NCI-H1417 (cell line): ENCODE measurements at places on chromosomes 12 and 14.

DNA sequence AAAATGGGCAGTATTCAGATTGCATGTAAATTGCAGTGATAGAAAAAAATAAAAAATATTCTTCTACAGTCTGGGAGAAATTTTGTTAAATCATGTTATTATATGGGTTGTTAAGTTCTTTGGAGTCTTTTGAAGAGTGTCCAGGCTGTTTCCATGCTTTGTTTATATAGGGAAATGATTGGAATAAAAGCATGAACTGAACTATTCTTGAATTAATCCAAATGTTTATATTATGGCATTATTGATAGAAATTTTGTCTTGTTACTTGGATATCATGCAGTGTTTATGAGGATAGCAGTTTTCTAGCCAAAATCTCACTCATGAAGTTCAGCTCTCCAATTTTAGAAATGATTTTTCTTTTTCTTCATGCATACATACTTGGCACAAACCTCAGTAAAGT is 108.2 kb upstream of the NAV3 start:
- no peak for DNase-seq

- no peak for DNase-seq
Observed at GRCh38 chr12:53568809-53569557, 57.2 kb downstream of the ATF7 start.

DNA sequence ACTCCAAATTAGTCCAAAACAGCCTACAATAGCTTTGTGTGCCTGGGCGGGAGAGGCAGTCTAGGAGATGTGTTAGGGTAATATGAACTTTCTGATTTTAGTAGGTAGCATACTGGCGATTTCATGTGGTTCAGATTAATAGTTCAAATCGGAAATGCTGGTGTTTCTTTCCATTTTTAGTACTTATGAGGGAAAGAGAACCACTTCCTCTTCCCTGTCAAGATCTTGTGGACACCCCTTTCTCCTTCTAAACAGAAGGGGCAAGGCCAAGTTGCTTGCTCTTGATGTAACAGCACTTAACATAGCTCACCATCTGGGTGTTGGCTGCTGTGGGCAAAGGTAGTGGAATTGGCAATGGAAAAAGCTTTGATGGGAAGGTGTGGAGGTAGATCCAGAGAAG is 32.2 kb upstream of the IGF1 start:
- no peak for DNase-seq

DNA sequence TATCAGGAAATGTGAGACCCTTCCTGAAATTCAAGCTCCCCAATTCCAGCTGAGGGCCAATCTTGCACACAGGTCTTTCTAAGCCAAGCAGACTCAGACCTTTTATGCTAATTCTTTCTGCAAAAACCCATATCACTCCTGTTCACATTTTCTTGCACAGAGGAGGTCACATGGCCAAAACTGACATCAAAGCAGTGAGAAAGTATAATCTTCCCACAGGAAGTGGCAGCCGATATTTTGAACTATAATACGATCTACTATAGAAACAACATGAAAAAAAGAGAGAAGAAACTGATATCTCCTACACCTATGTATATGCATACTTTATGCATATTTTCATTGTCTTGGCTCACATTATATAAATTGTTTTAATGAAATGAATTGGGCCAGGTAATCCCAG is 132.9 kb upstream of the SSTR1 start:
- no peak for DNase-seq

- DNase-seq: peak; percentile 25
Observed at GRCh38 chr12:62919838-62920237, 15.1 kb downstream of the PPM1H start.

DNA sequence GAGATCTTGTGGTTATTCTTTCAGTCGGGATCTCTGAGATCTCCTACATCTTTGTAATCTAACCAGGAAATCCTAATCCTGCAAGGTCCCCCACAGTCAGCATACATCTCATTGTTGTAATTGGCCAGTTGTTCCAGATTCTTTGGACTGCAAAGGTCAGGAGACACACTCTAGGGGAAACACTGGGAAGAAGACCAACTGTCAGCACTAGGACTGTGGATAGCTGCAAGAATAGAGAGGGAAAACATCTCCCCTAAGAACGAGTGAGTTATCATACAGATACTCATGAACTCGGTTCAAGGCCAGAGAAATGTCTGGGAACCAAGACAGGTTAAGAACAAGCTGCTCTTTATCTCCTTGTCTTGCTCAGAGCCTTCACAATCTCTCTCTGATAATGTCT is 217.9 kb upstream of the TMPO start:
- DNase-seq: no peak

DNA sequence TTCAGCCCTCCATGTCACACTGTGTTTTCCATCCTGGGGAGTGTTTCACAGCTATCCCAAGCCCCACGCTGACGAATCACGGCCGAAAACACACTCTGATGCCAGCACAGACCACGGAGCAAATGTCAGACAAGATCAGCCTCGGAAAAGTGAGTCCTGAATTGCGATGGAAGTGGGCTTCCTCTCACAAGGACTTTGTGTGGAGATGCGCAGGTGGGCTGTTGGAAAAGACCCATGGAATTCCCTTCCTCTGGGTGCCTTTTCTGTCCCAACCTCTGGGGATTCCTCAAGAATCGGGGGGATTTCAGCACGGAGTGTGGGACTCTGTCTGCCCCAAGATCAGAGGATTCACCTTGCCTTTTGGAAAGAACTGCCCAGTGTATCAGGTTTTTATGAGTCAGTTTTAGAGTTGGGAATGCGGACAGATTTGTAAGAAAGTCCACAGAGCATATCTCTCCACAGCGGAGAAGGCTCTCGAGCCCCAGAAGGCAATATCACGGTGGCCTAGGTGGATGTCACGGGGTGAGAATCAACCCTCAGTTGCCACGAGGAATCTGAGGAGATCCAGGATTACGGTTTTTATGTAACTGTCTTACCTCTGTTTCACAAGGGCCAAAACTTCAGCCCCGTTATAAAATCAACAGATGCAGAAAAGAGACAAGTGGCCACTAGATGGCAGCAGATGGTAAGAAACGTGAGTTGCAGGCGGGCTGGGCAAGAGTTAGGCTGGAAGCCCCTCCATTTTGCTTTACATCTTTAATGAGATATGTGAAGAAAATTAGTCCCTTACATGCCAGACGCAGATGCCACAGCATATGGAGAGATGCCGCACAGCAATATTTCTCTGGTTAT is 201.9 kb downstream of the DAD1 start:
- DNase-seq: peak; percentile 69

DNA sequence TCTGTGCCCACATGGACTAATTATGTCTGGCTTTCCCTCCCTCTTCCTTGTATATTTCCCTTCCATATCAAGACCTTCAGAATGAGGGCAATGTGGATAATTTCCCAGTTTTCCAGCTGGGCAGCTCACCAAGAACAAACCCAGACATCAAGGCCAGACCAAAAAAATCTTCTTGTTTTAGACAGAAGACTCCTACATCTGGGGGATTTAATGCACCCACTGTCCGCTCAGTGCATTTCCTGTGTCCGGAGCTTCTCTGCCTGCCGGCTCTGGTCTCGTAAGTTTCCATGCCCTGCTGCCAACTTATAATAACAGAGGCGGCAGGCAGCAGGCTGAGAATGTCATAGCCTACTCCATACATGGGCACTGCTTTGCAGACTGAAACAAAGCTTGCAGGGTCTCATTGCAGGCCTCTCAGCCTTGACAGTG is 207.2 kb upstream of the BCL2L14 start:
- DNase-seq: no peak

GRCh38 chr12:66446276-66446675 is 144.0 kb downstream of the HELB start:
- DNase-seq: no peak

DNA sequence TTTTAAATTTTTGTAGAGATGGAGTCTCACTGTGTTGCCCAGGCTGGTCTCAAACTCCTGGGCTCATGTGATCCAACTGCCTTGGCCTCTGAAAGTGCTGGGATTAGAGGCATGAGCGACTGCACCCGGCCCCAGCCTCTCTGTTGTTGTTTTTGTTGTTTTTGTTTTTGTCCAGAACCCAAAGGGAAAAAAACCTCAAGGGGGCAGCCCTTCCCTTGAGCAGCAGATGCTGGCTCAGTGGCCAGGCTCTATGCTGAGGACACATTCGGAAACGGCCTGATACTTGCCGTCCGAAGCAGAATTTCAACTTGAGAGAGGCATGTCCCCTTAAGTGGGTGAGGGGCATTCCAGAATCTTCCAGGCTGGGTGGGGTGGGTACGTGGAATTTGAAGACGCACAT is 6.7 kb downstream of the MVK start:
- DNase-seq: no peak

DNA sequence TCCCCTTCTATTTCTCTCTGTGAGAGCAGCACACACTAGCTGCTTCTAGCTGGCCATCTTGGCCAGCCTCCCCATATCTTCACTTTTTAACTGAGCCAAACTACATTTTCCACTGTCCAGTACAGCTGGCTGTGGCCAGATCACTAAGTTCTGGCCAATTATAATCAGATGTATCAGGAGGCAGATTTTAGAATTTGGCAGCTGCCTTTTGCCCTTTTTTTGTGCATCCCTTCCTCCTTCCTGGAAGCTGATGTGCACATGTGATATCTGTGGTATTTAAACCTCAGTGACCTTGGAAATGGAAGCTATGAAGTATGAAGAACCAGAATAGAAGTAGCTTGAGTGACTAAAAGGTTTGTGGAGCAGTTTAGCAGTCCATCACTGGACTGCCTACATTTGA is 49.8 kb upstream of the ANO6 start:
- no peak for DNase-seq

GRCh38 chr14:43005807-43006206 is 1399.1 kb downstream of the LRFN5 start:
- DNase-seq: peak; percentile 5

- DNase-seq: no peak
Observed at GRCh38 chr12:15446807-15447206, 124.5 kb downstream of the PTPRO start.

DNA sequence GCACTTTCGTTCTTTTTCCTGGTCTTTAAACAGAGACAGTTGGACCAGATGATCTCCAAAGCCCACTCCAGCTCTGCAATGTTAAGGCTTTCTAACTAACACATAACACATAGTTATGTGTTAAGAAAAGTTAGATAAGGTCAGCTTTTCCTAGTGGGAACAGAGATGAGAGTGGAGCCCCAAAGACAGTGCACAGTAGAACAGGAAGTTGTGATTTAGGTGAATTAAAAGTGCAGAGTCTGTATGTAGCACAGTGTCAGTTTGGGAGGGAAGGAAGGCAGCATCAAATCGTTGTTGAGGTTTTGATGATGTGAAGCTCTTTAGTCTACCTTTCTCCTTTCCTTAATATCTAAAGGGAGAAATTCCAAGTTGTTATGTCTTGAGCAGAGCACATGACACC is 31.7 kb downstream of the PRORP start:
- no peak for DNase-seq

- peak; percentile 82 for DNase-seq
Observed at GRCh38 chr14:61644834-61645233, 50.5 kb upstream of the HIF1A start.
